NCI-H2227 treated with DMSO at 0.1 percent for 48 hours (cell line): ENCODE measurements at places on chromosomes 4 and X.
A peak's percentile ranks its signal among the peaks of the same experiment; 100 is the strongest.

GRCh38 chr4:145735827-145736226 is 55.9 kb downstream of the C4orf51 start:
- DNase-seq: no peak

DNA sequence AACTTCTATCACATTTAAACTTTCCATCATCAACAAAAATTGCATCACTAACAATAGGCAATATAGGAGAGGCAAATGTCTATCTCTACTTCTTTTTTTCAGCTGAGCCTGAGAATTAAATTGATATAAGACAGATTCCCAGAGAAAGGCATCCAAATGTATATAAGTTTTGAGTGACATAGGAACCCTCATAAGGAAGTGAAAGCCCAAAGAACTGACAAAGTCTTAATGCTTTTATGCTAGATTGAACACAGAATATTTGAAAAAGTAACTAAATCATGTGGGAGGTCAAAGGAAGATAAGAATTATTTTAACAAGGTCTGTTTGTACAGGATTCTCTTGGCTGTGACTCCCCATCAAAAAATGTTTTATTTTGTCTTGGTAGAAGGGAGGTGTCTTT is 714.9 kb downstream of the GRXCR1 start:
- DNase-seq: no peak

DNA sequence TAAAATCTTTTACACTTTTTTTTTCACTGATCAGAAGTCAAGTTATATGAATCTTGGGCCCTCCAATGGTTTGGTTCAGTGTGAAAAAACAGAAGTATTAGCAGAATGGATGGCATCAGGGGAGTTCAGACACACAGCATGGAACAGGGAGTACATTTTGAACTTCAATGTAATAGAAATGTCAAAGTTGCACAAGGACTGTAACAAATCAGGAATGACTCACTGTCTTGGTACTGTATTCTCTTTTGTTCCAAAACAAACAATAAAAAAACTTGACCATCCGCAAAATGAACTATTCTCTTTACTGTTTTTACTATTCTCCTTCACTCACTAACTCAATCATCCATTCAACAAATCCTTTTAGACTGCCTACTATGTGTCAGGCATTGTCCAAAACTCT is 401.0 kb downstream of the FSTL5 start:
- no peak for DNase-seq

- DNase-seq: no peak
Measured at GRCh38 chrX:153863251-153863991, 22.6 kb downstream of the L1CAM start.

- DNase-seq: peak; percentile 22
Measured at GRCh38 chrX:118974088-118974907, at the start of gene LONRF3. Gene LONRF3 (plus strand): TSS chrX:118974618. CDS start chrX:118974781, 163 bp downstream.

- no peak for DNase-seq
Measured at GRCh38 chr4:175234162-175234561, 316.0 kb downstream of the ADAM29 start.

DNA sequence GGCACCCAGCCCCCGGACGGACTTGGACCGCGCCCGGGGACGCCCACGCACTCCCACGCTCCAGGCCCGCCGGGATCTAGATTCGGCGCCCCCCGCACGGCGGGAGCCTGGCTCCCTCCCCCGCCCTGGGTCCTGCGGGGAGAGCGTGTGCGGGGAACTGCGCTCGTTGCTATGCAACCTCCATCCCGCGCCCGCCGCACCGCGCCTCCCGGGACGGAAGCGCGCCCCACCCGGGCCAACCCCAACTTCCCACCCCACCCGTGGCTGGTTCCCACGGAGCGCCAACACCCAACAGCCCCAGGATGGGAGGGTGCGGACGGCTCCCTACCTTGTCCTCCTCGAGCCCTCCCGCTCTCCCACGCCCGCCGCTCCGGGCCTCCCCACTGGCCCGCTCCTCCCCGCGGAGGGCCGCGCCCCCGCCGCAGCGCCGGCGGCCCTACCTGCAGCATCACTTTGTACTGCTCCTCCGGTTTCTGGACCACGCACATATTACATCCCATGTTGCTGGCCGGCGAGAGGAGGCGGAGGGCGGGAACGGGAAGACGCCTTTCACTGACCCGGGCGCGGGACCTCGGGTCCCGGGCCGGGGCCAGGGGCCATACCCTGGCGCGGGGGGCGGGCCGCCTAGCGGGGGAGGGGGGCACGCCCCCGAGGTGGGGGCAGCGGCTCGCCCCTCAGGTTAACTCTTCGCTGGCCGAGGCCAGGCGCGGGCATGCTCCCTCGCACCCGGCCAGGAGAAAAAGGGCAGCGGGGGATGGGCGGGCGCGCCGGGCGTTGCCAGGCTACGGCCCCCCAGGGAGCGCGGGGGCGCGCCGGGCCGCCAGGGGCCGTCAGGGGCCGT is at the start of gene PDZD4:
Gene PDZD4, minus strand, starts transcription at position 746 of the 841 bp plus-strand sequence. Its CDS starts 246 bp downstream, at position 500.
- no peak for DNase-seq
